ENCODE measurements at places on chromosomes 7 and 10. TPM values are rescaled to one million over a fixed set of nuclear protein-coding genes. Genes with fewer than 3 reads are reported as not detected.

- DNase-seq, result no peak
These were observed 48.1 kb downstream of the CD36 start for GRCh38 chr7:80686576-80686975.

DNA sequence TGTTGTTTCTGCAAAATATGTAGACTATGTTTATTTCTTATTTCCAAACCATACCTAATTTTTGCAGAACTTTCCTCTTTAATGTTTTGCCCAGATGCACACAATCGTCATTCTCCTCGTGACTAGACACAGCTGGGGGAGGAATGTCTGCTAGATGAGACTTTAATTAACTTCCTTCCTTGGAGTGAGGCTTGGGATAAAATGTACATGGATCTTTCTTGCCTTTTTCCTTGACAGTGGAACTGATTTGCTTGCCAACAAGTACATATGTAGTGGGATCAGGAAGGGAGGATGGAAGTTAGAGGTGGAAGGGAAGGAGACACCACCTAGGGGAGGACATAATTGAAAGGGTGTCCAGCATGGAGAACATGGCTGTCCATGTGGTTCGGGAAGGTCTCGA, 172.5 kb downstream of the VTI1A start:
- no peak for DNase-seq

- DNase-seq, result no peak
These were observed 77.5 kb downstream of the CDK6 start for GRCh38 chr7:92758796-92759431.

DNA sequence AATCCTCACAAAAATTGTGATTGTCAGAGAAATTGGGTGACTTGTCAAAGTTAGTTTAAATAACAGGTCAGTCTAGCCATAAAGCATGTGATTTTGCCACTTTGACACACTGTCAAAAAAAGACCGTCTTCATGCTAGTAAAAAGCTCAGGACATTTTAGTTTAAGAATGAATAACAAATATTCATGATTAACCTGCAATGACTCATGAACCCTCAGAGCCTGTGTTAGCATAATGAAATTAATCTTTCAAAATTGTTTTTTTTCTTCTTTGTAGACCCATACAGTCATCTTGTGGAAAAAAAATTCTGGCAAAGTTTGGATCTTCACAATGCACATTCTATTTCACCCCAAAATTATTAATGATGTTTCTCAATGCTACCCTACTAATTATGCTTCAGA, 255.2 kb upstream of the POT1 start:
- no peak for DNase-seq

- no peak for DNase-seq
These were observed 70.0 kb downstream of the SEMA3C start for GRCh38 chr7:80848841-80849240.

DNA sequence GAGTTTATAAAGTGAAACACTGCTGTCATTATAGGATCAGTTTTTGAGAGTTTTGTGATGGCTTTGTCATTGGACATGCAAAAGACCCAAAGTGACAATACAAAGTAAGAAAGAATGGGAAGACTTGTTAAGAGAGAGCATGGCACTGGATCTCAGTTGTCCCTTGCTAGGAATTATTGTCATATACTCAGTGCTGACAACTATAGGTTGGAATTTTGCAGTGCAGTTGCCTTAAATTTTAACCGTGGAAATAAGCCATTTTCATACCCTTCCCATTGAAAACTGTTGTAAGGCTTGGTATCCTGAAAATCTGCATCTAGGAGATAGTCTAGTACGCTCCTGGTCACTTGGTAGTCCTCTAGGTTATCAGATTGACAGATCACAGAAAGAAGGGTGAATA, 1156.7 kb downstream of the GATA3 start:
- no peak for DNase-seq

Gene TMEM196
- not detected for total RNA-seq

- no peak for DNase-seq
These were observed 122.3 kb downstream of the VIPR2 start for GRCh38 chr7:159022238-159022993.

- DNase-seq, result no peak
These were observed 76.5 kb upstream of the DDC start for GRCh38 chr7:50641442-50642405.

GRCh38 chr10:43703286-43703685, 54.6 kb upstream of the ZNF32 start:
- DNase-seq, result no peak

GRCh38 chr7:158520825-158521224, 66.8 kb downstream of the PTPRN2 start:
- no peak for DNase-seq

- DNase-seq, result no peak
These were observed 16.5 kb downstream of the KDM7A start for GRCh38 chr7:140160308-140160707.

- DNase-seq, result no peak
These were observed 9.9 kb upstream of the ACSL5 start for GRCh38 chr10:112363696-112364688.

- no peak for DNase-seq
These were observed 1.7 kb upstream of the CACNA2D1 start for GRCh38 chr7:82445271-82445670.

GRCh38 chr10:114408968-114409444, 4.7 kb upstream of the AFAP1L2 start:
- DNase-seq, result no peak

DNA sequence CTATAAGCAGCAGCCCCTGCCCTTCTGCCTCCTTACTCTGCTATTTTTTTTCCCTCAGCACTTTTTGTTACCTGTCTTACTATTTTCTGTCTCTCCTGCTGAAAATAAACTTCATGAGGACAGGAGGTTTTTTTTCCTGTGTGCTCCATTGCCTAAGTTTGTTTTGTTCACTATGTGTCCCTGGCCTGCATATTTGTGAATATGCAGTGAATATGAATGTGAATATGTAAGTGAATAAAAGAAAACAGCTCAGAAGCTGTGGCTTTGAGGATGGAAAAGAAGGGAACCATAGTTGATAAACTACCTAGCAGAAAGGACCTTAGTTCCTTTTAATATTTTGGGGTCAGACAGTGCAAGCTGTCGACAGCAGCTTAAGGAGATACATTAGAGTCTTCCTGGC, 34.9 kb downstream of the PCBD1 start:
- no peak for DNase-seq

DNA sequence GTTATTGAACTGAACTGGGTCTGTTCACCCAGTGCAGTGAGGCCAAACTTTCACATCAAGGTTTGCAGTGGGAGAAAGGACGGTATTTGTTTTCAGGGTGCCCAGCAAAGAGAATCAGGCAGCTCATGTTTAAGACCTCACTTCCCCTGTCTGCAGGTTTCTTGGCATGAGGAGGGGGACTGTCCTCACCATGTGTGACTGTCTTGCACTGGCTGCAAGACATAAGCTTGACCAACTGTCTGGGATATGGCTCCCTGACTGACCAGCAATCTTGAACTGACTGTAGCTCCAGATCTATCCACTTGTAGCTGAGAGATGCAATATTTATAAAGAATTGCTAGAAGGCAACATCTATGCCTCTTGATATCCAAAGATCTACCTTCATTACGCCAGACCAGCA, 39.9 kb downstream of the RAMP3 start:
- no peak for DNase-seq

DNA sequence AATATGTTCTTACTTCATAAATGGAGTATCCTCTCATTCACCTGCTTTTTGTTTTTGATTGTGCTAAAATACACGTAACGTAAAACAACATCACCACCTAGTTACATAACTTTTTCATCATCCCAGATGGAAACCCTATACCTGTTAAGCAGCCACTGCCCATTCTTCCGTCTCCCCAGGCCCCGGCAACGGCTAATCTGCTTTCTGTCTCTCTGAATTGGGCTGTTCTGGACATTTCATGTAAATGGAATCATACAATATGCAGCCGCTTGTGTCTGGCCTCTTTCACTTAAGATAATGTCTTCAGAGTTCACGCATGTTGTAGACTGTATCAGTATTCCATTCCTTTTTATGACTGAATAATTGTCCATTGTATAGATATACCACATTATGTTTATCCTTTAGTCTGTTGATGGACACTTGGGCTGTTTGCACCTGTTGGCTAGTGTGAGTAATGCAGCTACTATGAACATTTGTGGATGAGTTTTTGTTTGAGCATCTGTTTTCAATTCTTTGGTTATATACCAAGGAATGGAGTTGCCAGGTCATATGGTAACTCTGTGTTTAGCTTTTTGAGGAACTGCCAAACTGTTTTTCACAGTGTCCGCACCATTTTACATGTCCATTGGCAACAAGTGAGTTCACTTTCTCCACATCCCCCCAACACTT, 14.1 kb upstream of the SUN1 start:
- no peak for DNase-seq

GRCh38 chr7:73865738-73866445, 4.9 kb downstream of the TMEM270 start:
- peak; percentile 42 for DNase-seq

Gene GIMAP2
- not detected for total RNA-seq

Gene CUX1
- 60.5 TPM for total RNA-seq

DNA sequence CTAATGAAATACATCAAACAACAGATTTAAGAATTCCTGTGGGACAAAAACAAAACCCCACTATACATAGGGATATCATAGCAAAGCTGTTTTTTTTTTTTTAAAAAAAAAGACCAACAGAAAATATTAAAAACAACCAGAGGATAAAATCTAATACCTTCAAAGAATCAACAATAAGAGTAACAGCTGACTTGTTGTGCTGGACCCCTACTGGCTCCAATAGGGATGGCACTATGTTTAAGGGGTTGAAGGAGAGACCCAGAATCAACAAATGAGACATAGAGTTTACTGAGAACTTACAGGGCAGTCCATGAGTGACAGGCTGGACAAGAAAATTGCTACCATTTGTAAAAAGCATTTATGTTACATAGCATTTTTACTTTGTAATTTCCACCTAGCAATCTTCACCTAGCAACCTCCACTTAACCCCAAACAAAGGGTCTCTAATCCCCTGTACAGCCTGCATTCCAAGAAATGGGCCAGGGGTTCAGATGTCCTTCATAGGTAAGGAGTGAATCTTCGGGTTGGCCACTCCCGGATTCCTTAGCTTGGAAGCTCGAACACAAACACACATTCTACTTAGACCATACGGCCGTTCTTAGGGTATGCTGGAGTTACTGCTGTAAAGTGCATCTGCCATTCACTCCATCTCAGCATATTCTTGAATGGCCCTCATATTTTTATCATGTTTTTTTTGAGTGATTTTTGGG, 25.8 kb downstream of the ASZ1 start:
- no peak for DNase-seq

Gene ACTL6B
- 0.33 TPM for total RNA-seq

DNA sequence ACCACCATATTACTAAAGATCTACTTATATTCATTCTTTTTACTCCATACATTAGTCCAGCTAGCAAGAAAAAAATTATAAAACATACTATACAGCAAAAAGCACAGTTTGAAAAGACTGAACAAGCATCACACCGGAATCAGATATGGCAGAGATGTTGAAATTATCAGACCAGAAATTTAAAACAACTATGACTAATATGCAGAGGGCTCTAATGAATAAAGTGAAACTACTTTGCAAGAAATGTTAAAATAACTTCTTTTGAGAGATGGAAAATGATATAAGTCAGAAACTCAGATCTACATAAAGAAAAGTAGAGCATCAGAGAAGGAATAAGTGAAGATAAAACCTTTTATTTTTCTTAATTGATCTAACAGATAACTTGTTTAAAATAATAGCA, 50.9 kb downstream of the SGCE start:
- no peak for DNase-seq

Gene OPN1SW
- total RNA-seq, result not detected

DNA sequence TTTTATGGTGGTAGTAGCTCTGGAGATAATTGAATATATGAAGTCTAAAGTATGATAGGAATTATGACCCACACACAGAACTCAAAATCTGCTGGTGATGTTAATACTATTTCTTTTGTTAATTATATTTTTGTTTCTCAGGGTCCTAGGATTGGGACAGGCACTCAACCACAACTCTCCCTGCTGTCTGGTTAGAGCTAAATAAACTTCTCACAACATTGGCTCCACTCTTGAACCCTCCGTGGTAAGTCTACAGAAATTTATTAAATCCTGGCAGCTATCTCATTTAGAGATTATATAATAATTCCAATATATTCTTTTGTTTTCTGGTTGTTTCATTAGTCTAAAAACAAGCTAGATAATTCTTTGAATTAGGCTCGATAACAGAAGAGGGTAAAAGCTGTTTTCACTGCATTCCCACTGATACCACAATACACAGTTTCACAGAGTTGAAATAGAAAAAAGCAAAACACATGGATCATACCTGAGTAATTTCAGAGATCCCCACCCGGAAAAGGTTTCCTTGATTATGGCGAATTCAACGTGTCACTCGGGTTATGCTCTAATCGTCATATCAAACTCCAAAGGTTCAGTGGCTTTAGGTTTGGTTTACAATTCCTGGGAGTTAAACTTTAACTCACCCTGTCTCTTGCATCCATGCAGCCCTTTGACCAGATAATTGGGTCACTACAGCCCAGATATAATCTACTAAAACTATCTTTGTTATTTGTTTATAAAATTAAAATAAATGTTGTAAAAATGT, at the start of gene A1CF:
A1CF (minus strand) TSS at position 531 of the 763 bp plus-strand sequence. CDS start 25,687 bp downstream, outside the sequence.
- DNase-seq, result no peak

DNA sequence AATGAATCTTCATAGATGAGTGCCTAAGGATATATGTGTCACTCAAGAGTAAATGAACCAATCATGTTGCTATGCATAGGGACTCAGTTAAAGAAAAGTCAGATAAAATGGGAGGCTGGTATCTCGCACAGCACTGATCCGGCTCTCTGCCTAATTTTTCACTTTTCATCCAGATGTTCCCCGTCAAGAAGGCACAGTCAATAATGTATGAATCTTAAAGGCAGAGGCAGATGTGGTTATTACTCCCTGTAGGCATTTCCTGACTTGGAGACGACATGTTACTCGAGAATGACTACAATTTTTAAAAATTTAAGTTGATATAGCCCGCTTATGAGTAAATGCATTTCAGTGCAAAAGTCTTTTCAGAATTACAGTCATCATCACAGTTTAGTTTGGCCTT, 113.6 kb downstream of the TBXAS1 start:
- DNase-seq, result no peak

Gene NEUROG3
- not detected for total RNA-seq

GRCh38 chr10:79137826-79138225, 69.1 kb downstream of the ZMIZ1 start:
- DNase-seq, result no peak

GRCh38 chr7:105905910-105906568, 29.6 kb upstream of the ATXN7L1 start:
- DNase-seq, result peak; percentile 36

Gene CLDN3
- total RNA-seq, result 16.9 TPM

DNA sequence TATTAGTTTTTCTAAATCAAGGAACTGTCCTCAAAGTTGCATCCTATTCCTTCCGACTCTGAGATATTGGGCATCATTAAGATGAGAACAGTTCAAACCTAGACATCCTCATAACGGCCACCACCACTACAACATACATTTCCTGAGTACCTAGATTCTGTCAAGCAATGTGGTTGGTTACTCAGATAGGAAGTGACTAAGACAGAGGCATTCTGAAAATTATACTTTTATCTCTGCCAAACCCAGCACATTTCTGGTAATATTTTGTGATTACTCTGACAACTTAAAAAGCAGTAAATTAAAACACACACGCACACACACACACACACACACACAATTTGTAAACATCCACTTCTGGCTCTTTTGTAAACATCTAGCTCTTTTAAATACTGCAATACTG, 291.2 kb upstream of the MEOX2 start:
- no peak for DNase-seq

GRCh38 chr10:110398419-110399105, 93.8 kb upstream of the SMNDC1 start:
- no peak for DNase-seq

- DNase-seq, result no peak
These were observed 844 bp downstream of the NRF1 start for GRCh38 chr7:129612112-129613015.

Measured in H9 (cell line).